ENCODE measurements at places on chromosomes 3 and 15.
A peak's percentile ranks its signal among the peaks of the same experiment; 100 is the strongest.

GRCh38 chr3:40191850-40192448 lies 117.6 kb upstream of the EIF1B start:
- peak; percentile 15 for DNase-seq

DNA sequence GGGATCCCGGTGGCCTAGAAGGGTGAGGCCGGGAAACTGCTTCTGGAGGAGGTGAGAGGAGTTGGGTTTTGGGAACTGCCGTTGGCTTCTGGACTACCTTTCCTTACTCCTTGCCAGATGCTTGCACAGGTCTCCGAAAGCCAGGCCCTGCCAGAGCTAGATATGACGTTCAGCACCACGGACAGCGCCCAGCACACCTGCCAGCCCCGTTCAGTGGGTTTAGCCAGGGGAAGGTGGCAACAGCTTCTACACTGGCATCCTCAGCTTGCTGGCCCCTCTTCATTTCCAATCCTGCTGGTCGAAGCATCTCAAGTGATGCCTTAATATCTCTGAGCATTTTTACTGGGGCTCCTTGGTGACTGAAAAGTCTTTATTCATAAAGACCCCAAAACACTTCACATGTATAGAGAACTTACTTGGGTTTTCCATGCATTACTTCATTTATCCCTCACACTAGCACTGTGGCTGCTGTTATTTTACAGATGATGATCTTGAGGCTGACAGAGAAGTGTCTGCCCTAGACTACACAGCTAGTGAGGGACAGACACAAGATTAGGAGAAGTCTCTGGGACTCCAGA lies 21.9 kb downstream of the HCN4 start:
- DNase-seq, result no peak

- no peak for DNase-seq
Observed at GRCh38 chr3:150589759-150590158, 13.4 kb upstream of the SELENOT start.

DNA sequence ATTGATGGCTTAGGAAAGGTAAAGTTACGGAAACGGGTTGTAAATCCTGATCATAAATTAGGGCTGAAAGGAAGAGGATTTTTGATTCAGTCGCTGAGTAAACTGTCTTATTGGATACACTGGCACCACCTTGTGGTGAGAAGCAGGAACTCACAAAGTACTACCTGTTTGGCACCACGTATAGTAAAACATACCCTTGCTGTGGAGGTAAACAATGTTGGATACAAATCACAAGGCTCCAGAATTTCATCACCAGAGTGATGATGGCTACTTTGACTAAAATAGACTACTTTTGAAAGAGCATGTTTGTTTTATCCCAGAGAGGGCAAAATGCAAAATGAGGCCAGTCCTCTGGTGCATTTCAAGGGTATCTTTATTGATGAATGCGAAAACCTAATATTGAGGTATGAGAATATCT lies 216.9 kb downstream of the IGSF11 start:
- DNase-seq, result no peak

DNA sequence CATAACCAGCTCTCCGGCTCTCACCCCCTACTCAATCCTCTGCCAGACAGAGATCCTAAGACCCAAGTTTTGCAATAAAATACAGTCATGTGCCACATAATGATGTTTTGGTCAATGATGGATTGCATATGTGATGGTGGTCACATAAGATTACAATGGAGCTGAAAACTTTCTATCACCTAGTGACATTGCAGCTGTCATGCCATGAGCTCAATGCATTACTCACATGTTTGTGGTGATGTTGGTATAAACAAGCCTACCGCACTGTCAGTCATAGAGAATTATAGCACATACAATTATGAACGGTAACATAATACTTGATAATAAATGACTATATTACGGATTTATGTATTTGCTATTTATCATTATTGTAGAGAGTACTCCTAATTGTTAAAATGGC lies 26.9 kb upstream of the SAMMSON start:
- DNase-seq, result no peak

- DNase-seq, result no peak
Observed at GRCh38 chr3:3066378-3066777, 43.8 kb downstream of the IL5RA start.

DNA sequence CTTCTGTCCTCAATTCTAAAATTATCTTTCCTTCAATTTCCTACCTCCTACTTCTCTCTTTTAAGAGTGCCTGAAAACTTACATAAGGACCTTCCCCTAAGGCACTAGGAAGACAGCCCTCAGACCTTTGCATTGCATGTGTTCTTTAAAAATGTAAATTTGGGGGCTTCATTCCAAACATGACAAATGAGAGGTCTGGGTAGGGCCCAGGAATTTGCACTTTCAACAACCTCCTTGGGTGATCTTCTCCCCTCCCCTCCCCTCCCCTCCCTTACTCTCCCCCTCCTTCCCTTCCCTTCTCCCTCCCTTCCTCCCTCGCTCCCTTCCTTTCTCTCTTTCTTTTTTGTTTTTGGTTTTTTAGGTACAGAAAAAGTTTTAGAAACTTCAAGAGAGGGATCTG lies 18.7 kb downstream of the USF3 start:
- DNase-seq, result no peak

DNA sequence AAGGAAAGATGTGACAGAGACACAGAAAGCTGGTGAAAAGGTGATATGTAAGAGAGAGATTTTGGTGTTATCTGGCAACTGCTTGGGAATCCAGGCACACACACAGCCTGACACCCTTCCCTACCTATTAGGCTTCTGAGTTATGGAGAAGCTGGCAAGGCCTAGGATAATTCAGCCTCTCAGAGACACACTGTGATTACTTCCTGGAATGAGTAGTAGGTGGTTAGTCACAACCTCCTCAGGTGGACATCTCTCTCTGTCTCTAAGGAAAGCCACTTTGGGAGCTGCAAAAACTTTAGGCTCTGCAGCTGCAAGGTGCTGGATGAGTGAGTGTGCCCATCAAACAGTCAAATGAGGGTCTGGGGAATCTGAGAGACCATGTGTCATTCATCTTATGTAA lies 201.9 kb downstream of the PDCD6IP start:
- DNase-seq, result no peak

DNA sequence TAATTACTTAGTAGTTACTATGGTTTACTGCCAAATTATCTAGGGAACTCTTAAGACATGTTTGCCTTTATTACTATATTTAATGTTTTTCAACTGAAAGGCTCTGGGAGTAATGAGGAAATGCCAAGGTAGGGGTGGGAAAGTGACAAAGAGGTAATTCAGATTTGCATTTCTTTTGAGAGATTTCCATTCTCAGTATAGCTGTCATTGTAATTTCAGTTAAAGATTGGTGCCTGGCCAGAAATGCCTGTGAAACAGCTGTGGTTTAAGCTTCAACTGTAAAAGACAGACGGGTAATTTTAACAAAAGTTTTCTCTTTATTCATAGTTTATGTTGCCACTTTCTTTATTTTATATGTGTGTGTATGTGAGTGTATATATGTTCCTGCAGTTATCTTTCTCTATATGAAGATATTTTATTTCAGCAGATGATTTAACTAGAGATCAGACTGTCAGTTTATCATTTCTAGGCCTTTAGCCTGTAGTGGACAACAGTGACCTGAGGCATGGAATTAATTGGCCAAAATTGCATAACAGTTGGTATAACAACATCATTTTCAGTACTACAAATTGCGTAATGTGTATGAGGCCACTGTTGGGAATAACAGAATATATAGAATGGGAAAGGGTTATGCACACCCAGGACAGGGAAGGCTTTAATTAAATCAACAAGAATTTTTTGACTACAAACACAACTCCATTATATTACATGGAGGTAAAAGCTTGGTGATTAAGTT lies 119.0 kb downstream of the BBX start:
- no peak for DNase-seq

DNA sequence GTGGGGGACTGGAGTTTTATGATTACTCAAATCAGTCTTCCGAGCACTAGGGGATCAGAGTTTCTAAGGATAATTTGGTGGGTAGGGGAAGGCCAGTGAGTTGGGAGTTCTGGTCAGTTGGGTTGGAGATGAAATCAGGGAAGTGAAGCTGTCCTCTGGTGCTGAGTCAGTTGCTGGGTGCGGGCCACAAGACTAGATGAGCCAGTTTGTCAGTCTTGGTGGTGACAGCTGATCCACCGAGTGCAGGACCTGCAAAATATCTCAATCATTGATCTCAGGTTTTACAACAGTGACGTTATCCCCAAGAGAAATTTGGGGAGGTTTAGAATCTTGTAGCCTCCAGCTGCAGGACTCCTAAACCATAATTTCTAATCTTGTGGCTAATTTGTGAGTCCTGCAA lies 249.4 kb downstream of the FAM43A start:
- DNase-seq, result no peak

GRCh38 chr3:171704002-171704401 lies 106.3 kb downstream of the PLD1 start:
- DNase-seq, result no peak

DNA sequence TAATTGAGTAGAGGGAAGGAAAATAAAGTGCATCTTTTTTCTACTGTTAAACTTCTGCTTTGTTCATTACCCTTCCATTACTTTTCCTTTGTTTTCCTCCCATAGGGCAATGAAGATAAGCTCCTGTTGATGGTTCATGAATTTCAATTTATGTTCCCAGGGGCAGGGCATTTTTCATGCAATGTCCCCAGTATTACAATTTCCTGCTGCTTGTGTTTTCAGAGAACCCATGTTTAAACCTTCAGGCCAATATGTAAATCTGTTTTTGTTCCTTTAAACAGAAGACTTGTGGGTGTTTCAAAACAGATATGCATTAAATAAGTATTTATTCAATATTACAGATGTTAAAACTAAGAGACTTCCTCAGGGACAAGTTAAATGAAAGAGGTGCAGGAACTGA lies 834.5 kb downstream of the ZPLD1 start:
- DNase-seq, result no peak

GRCh38 chr3:33915796-33916546 lies 117.5 kb downstream of the PDCD6IP start:
- peak; percentile 36 for DNase-seq

- no peak for DNase-seq
Observed at GRCh38 chr3:66302288-66302687, 81.5 kb downstream of the SLC25A26 start.

DNA sequence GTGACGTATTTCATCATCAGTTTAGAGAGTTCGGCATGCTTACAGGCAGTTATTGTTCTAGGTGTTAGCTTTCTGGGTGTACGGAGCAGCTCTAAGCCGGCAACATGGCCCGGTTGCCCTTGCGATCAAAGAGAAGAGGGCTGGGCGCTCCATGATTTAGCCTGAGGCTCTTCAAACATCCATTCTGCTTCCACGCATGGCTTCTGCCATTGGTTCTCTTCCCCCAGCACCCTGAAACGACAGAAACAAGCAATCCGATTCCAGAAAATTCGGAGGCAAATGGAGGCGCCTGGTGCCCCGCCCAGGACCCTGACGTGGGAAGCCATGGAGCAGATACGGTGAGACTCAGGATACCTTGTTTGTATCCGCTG lies 574 bp downstream of the NGRN start:
- DNase-seq, result peak; percentile 22

- DNase-seq, result no peak
Observed at GRCh38 chr3:165256554-165257065, 60.4 kb upstream of the SLITRK3 start.

DNA sequence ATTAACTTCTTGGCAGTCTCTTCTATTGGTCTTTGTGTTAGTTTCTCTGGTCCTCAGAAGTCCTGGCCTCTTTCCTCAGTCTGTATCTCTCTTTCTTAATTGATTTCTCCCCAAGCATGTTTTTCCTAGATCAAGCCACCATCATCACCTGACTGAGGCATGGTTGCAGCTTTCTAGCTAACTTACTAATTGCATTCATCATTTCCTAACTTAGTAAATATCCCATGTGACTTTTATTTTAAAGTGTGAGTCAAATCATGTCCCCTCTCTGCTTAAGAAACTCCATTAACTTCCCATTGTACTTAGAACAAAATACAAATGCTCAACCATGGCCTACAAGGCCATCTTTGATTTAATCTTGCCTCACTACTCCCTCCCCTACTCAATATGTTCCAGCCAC lies 135.4 kb upstream of the FRMD4B start:
- no peak for DNase-seq

- no peak for DNase-seq
Observed at GRCh38 chr3:41488501-41488900, 289.2 kb downstream of the CTNNB1 start.

GRCh38 chr3:111971533-111972130 lies 7.2 kb upstream of the ABHD10 start:
- no peak for DNase-seq

DNA sequence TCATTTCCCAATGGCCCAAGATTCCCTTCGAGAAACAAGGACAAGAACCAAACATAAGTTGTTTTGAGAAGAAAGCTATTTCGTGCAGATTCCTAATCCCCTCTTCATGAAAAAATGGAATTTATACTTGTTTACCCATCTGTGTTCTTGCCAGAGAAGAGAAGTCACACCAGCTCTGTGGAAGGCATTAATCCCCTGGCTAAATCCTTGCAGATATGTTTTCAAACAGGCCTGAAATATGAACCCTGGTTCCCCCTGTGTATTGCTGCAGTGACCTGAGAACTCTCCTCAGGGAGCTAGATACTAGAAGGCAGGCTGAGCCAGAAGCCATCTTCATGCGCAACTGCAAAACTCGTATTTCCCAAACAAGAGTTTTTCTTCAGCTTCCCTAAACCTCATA lies 337.7 kb downstream of the NEK10 start:
- DNase-seq, result no peak

- DNase-seq, result no peak
Observed at GRCh38 chr3:184566441-184567414, 5.1 kb downstream of the EPHB3 start.

GRCh38 chr15:61474796-61475195 lies 245.7 kb upstream of the RORA start:
- no peak for DNase-seq

- DNase-seq, result no peak
Observed at GRCh38 chr3:28150465-28151206, 90.8 kb upstream of the CMC1 start.

GRCh38 chr15:89130201-89130600 lies 41.9 kb downstream of the ABHD2 start:
- no peak for DNase-seq

DNA sequence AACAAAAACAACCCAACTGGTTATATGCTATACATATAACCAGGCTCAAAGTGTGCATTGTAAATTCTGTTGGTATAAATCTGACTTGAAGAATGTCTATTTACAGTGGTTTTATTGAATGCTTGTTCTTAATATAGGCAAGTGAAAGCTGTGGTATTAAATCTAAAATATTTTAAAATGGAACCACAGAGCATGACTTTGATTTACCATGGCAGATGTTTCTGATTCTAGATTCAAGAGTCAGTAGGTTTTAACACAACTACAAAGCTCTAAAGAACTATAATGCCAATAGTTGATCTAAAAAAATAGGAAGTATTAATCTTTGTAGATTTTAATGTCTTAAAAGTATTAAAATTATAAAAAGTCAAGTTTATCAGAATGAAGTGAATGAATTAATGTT lies 141.9 kb upstream of the PLSCR5 start:
- DNase-seq, result no peak

DNA sequence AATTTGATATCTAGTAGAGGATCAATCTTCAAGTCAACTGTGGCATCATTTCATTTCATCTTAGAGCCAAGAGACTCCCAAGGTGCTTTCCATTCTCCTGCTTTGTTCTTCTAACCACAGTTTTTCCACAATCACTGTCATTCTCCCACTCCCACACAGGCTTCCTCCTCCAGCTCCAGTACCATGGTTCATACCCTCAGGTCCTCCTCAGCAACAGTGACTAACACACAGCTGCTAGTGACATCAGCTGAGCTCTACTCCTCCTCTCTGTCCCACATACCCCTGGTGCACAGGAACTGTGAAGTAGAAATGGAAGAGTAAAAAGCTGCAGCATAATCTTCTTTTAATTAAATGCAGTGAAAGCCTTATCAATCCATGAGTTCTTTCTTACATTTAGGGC lies 200.2 kb upstream of the DPH6 start:
- DNase-seq, result no peak
